ENCODE measurements at places on chromosomes 2 and 18. TPM values are rescaled to one million over a fixed set of nuclear protein-coding genes. Genes with fewer than 3 reads are reported as not detected.

The KIAA2012 gene
- total RNA-seq, result not detected

The POTEF gene
- total RNA-seq, result 7.2 TPM

The C2orf78 gene
- total RNA-seq, result not detected

The SLC23A3 gene
- total RNA-seq, result 3.3 TPM
